AML-193 (cell line): ENCODE measurements at places on chromosomes 12 and 14.

- no peak for DNase-seq
Observed at GRCh38 chr12:113521708-113522107, 50.0 kb upstream of the LHX5 start.

GRCh38 chr14:104392001-104392395, 187.6 kb upstream of the C14orf180 start:
- no peak for DNase-seq

- DNase-seq = no peak
Observed at GRCh38 chr12:6231359-6232268, 31.4 kb downstream of the CD9 start.

DNA sequence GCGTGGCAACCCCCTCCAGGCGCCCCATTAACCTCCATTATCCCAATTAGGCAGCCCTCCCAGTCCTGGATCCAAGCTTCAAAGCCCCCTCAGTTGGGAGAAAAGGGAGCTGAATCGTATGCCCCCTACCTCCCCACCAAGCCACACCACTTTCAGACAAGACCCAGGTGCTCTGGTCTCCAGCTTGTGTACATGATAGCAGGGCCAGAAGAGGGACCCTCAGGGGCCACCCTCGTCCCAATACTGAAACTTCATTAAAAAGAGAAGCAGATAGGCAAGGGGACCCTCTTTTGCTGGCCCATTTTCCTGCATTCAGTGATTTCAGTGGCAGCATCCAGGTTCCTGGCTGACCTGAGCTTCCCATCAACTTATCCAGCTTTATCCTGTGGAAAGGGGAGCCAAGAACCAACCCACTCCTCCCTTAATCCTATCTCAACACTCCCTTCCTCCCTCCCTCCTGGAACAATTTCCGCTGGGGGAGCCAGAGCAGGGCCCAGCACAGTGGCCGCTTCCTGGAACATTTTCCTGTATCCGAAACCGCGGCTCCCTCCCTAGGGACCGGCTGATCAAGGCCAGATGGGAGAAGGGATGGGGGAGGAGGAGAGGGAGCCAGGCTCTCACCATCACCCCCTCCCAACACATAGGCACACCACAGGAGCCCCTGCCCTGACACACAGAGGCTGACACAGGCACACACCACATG, 9.5 kb upstream of the SP7 start:
- no peak for DNase-seq

- no peak for DNase-seq
Observed at GRCh38 chr12:49928471-49928870, 22.1 kb upstream of the AQP2 start.

GRCh38 chr14:82488473-82488872, 954.8 kb upstream of the SEL1L start:
- DNase-seq = no peak

- DNase-seq = no peak
Observed at GRCh38 chr14:102829016-102829548, 51.8 kb downstream of the TRAF3 start.

DNA sequence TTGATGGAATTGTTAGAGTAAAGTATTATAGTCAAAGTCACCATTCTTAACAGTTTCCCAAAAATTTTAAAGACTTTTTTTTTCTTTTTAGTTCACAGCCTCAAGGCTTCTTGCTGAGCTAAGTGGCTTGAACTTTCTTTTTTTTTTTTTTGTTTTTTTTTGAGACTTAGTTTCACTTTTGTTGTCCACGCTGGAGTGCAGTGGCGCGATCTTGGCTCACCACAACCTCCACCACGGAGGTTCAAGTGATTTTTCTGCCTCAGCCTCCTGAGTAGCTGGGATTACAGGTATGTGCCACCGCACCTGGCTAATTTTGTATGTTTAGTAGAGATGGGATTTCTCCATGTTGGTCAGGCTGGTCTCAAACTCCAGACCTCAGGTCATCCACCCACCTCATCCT, 92.8 kb downstream of the SETD3 start:
- DNase-seq = no peak

DNA sequence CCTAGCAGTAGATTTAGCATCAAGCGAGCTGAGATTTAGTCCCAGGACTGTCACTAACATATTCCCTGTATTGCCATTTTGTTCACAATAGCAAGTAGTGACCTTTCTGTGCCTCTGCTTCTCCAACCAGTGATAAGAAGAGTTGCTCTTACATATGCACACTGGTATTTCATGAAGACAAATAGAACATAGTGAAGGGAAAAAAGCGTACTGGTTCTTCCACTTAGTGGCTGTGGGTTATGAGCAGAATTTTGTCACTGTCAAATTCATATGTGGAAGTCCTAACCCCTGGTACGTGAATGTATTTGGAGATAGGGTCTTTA, 12.3 kb upstream of the PPFIBP1 start:
- no peak for DNase-seq

DNA sequence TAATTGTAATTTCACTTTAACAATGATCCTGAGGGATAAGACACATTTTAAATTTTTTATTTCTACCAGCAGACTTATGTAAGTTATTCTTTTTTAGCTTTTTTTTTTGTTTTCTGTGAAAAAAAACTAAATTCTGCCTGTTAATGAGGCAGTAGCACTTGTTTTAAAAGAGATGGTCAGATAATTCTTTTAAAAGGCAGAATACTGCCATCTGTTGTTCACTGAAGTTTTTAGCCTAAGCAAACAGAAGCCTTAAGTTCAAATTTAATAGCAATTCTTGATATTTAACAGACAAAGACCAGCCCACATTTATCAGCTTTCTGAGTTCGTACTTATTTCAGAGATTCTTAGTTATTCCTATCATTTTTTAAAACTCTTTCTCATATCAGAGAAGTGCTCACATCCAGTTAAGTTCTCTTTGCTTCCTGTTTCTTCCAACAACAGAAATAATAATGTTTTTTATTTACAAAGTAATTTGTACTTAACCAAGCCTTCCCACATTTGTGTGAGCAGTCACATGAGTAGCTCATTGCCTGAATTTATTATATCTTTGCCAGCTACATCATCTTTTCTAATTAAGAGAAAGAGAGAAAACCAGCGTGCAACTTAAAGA, 93.4 kb upstream of the SLCO1C1 start:
- DNase-seq = peak; percentile 44

DNA sequence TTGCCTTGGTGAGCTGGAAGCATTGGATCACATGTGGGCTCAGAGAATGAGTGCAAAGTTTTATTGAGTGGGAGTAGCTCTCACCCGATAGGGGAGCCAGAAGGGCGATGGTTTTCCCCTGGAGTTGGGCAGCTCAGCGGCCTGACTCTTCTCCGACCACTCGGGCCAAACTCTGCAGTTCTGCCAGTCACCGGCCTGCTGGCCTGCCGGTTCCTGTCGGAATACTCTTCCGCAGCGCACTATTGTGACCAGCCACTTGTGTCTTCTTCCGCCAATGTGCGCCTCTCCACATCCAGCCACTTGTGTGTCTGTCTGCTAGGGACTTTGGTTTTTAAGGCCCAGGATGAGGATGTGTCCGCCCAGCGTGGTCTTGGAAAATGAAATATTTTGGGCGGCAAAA, 43.5 kb upstream of the PRKD1 start:
- no peak for DNase-seq

DNA sequence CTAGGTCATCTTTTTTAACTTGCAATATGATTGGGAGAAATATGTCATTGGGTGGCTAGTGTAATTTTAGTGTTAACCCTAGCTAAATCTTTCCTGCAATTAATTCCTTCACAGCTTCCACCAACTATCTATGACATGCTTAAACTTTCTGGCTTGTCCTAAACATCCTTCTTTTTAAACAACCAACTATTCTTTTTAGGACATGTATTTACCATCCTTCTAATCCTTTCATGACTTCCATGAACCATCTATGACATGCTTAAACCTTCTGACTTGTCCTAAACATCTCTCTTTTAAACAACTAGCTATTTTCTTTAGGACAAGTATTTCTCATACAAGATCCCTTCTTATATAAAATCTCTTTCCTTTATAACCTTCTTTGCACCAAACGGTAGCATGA, 179.6 kb upstream of the PDZRN4 start:
- DNase-seq = no peak

DNA sequence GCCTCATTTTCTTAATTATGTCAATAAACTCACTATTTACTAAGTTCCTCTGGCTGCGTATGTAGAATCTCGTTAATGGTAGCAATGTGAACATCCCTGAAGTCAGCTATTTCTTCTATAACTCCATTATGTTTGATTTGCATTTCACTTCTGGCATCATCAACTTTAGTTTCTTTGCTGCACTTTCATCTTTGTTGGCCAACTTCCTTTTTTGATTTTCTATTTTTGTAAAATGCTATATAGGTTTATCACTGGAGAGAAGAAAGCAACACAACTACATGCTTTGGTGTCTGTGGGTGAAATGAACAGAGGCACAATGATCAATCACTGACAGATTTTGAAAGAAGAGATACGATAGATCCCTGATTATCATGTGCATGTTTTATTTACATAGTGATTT, 58.5 kb upstream of the ATF7IP start:
- DNase-seq = no peak

GRCh38 chr12:14995583-14996425, 23.0 kb downstream of the PDE6H start:
- peak; percentile 45 for DNase-seq

- DNase-seq = no peak
Observed at GRCh38 chr14:53651096-53651740, 305.4 kb downstream of the BMP4 start.

GRCh38 chr12:122870163-122870842, 25.6 kb downstream of the VPS37B start:
- DNase-seq = no peak

DNA sequence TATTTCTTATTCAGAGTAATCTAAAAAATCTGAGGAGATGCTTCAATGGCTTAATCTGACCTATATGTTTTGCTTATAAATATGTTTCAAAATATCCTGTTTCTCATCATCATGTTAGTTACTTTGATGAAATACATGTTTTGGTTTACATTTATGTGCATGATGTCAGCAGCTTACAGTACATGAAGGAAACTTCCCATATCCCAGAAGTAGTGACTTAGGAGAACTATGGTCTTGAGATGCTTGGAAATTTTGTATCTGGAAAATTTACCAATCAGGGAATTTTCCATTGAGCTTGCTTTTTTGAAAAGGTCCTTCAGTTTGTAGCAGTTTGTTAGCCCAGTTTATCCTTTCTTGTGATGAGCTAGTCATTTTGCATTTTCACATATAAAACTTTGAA, 73.3 kb downstream of the RASSF8 start:
- DNase-seq = no peak
